ENCODE measurements at places on chromosomes 3 and 15.

DNA sequence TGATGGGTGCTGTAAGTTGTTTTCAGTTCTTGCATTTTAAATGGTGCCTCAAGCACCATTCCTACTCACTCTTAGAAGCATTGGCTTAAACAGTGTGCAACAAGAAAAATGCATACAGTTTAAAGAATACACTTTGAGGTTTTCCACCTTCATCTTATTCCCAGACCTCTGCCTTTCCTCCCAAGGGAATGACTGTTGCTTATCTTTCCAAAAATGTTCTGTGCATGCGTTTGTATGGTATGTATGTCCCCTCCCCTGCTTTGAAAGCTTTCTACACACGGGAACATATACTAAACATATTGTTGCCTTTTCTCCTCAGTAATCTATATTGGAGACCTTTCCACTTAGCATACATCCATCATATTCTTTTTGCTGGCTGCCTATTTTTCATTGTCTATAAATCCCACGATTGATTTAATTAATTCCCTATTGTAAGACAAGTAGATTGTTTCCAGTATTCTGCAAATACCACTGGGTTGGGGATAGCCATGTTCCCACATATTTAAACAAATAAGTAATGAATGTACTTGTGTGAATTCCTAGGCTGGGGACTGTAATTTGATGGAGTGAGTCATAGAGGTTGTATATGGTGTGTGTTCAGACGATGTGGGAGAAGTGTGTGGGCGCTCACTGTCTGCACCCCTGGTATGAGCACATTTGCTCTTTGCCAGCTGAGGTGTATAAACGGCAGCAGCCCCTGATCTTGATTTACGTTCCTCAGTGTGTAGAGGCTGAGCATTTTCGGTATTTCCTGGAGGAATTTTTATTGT, 5.8 kb downstream of the TRAK1 start:
- no peak for DNase-seq

GRCh38 chr3:20527368-20527767, 341.4 kb upstream of the SGO1 start:
- no peak for DNase-seq

- DNase-seq = no peak
Observed at GRCh38 chr3:16524196-16524595, 10.7 kb upstream of the RFTN1 start.

GRCh38 chr3:4151859-4152258, 151.3 kb upstream of the SETMAR start:
- DNase-seq = no peak

DNA sequence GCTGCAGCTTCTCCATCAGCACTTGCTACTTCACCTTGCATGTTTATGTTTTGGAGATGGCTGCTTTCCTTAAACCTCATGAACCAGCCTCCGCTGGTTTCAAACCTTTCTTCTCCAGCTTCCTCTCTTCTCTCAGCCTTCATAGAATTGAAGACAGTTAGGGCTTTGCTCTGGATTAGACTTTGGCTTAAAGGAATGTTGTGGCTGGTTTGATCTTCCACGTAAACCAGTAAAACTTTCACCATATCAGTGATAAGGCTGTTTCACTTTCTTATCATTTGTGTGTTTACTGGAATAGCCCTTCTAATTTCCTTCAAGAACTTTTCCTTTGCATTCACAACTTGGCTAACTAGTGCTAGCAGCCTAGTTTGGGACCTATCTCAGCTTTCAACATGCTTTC, 11.7 kb upstream of the GNAT1 start:
- no peak for DNase-seq

DNA sequence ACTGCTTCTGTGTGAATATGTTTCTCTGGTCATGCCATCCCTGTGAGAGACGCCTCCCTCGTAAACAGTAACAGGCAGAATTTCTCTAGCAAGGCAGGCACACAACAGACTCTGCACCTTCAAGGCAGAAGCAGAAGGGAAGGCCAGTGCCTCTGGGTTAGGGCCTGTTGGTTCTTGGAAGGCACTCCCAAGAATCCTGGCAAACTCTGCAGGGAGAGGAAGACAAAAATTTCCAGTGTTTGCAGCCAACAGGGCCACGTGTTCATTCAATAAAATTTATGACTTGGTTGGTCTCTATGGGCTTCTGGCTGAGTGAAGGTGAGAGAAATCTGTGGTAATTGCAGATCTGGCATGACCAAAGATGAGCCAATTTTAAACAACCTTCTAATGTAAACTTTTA, 39.3 kb downstream of the NFKBIZ start:
- DNase-seq = no peak

DNA sequence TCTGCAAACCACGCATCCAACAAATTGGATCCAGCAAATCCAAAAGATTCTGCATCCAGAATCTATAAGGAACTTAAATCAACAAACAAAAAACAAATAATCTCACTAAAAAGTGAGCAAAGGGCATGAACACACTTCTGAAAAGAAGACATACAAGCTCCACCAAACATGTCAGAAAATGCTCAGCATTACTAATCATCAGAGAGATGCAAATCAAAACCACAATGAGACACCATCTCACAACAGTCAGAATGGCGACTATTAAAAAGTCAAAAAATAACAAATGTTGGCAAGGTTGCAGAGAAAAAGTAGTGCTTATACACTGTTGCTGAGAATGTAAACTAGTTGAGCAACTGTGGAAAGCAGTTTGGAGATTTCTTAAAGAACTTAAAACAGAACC, 21.6 kb upstream of the SLC25A36 start:
- DNase-seq = no peak

DNA sequence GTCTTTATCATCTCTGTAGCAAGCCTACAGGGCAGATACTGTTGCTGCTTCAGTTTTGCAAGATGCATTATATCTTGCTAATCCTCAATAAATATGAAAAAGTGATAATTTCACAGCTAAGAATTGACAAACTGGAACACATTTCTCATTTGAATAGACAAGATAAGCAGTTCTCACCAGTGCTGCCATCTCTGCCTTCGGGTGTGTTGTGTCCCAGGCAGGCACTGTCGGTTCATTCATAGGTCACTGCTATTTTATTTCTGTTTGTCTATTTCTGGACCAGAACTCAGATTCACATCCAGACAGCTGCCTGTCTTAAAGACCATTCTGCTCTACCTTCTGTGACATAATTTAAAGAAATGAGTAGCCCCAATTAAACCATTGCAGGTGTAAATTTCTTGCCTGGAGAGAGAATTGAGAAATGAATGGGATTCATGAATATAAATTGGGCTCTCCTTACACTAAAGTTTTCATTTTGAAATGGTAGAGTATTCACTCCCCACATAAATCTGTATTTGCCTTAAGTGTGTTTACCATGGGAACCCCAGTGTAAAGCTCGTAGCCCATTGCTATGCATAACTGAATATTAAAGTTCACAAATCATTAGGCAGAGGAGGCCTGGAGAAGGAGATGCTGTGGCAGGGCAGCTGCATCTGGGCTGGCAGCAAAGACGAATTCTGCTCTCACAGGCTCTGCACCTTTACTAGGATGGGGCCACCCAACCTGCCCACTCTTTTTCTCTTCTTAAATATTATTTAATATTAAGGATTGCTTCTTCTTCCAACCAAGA, 149.9 kb downstream of the ARPP21 start:
- DNase-seq = no peak

GRCh38 chr3:7721869-7722268, 779.8 kb upstream of the LMCD1 start:
- DNase-seq = no peak

DNA sequence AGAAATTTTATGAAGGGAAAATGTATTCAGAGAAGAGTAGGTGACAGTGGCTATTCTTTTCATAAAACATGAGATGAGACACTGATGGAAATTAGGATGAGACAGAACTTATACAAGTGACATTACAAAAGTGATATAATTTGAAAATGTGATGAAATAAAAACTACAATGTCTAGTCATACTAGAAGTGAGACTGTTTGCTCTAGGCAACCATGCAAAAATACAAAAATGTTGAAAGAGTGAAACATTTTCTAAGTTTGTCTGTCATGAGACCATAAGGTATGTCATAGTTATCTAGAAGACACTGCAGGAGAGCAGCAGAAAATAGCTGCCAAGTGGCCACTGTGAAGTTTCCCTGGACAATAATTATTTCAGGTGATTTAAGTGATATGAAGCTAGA, 459.5 kb downstream of the DIPK2A start:
- DNase-seq = no peak

- no peak for DNase-seq
Observed at GRCh38 chr3:188722963-188723362, 448.8 kb upstream of the TPRG1 start.

- no peak for DNase-seq
Observed at GRCh38 chr3:176574786-176575185, 622.5 kb downstream of the TBL1XR1 start.
